ENCODE measurements at places on chromosomes 3 and 15. TPM values are rescaled to one million over a fixed set of nuclear protein-coding genes. Genes with fewer than 3 reads are reported as not detected.
A peak's percentile ranks its signal among the peaks of the same experiment; 100 is the strongest.

DNA sequence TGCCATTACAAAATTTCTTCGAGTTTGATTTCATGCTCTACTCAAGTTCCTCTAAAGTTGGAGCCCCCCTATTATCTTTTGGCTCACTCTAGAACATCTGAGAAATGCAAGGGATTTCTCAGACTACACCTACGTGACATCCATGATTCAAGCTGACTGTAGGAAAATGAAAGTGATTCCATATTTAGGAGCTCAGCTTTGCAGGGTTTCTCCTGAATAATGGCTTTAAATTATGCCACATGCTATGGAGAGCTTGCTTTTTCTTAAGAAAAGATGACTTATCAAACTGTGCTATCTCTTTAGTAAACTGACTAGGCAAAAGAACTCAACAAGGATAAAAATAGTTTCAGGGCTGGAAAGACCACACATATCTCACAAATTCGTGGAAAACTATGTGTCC, 292.1 kb downstream of the LSAMP start:
- no peak overlapping the region for H3K4me3 ChIP-seq
- no peak for DNase-seq
- no peaks in the 10 kb centered on the region for H3K27me3 ChIP-seq
- H3K4me1 ChIP-seq = no peaks in the 10 kb centered on the region
- H3K27ac ChIP-seq = no peak overlapping the region

GHSR gene
- total RNA-seq = not detected

GRCh38 chr3:143302638-143303171, 183.1 kb downstream of the CHST2 start:
- H3K4me1 ChIP-seq = peaks cover 36% of the 10 kb centered on the region
- H3K36me3 ChIP-seq = no peaks in the 10 kb centered on the region
- no peak overlapping the region for H3K4me3 ChIP-seq
- DNase-seq = no peak

PCYT1A gene
- total RNA-seq = 53.7 TPM

- H3K27me3 ChIP-seq = no peaks in the 10 kb centered on the region
- no peak overlapping the region for H3K4me3 ChIP-seq
- H3K27ac ChIP-seq = peak overlapping the region; percentile 57
- H3K36me3 ChIP-seq = peaks cover 10% of the 10 kb centered on the region
Observed at GRCh38 chr3:14435175-14436014, 33.0 kb downstream of the SLC6A6 start.

GRCh38 chr15:62708470-62708869, 334.1 kb upstream of the TPM1 start:
- no peak overlapping the region for H3K4me3 ChIP-seq
- no peak overlapping the region for H3K27ac ChIP-seq
- no peaks in the 10 kb centered on the region for H3K36me3 ChIP-seq
- no peaks in the 10 kb centered on the region for H3K27me3 ChIP-seq

DNA sequence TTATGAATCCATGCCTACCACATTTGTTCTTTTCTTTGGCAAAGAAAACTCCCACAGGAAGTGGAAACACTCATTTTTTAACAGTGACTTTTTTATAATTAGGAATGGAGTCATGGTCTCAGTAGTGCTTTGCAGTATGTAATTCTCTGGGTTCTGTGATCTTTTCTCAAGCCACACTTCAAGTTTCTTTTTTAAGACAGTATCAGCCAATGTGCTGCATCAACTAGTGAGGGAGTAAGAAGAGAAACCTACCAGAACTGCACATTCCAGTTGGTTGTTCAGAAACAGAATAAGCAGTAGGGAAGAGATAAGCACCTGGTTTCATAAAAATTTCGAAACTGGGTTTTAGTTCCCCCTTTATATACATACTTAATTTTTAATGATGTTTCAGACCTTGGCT, 126.3 kb downstream of the FOXB1 start:
- no peak overlapping the region for H3K4me3 ChIP-seq
- DNase-seq = no peak
- peaks cover 38% of the 10 kb centered on the region for H3K4me1 ChIP-seq

ACKR2 gene
- 0.44 TPM for total RNA-seq

FOXB1 gene
- total RNA-seq = 11.8 TPM

- H3K4me3 ChIP-seq = peak overlapping the region; percentile 20
- peaks cover 77% of the 10 kb centered on the region for H3K4me1 ChIP-seq
- peak overlapping the region; percentile 94 for H3K27ac ChIP-seq
- no peak for DNase-seq
- H3K36me3 ChIP-seq = peaks cover 55% of the 10 kb centered on the region
Observed at GRCh38 chr15:101187820-101188636, 63.8 kb downstream of the CHSY1 start.

POLG gene
- total RNA-seq = 131 TPM

TIMP4 gene
- total RNA-seq = 0.92 TPM

GRCh38 chr15:71781965-71782265, 28.4 kb upstream of the NR2E3 start:
- no peak overlapping the region for H3K4me3 ChIP-seq
- H3K27me3 ChIP-seq = peaks cover 5% of the 10 kb centered on the region
- H3K36me3 ChIP-seq = no peaks in the 10 kb centered on the region

- no peaks in the 10 kb centered on the region for H3K36me3 ChIP-seq
- H3K27ac ChIP-seq = no peak overlapping the region
- no peak for DNase-seq
- no peak overlapping the region for H3K4me3 ChIP-seq
- no peaks in the 10 kb centered on the region for H3K4me1 ChIP-seq
Observed at GRCh38 chr3:82353306-82354171, 592.1 kb upstream of the GBE1 start.

DNA sequence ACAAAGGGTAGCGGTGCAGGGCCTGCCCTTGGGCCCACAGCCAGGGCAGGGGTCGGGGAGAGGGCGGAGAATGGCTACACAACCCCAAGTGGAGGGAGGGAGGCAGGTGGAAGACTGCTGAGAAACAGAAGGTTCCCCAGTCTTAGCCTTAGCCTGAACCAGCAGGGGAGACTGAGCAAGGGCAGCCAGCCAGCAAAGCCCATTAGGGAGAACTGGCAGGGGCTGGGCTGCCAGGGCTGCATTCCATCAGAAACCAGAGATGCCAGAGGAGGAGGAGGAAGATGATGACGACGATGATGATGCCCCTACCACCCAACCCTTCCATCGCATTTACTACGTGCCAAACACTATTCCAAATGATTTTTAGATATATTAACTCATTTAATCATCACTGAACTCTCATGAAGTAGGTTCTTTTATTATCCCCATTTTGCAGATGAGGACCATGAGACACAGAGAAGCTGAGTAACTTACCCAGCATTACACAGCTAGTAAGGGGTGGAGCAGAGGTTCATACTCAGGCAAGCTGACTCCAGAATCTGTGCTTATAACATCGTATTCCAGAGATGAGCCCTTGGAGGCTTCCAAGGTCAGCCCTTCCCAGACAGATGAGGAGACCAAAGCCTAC, 8.7 kb downstream of the SEMA7A start:
- no peak for DNase-seq
- H3K27ac ChIP-seq = no peak overlapping the region
- no peaks in the 10 kb centered on the region for H3K27me3 ChIP-seq
- H3K4me1 ChIP-seq = peaks cover 41% of the 10 kb centered on the region
- H3K36me3 ChIP-seq = peaks cover 33% of the 10 kb centered on the region
- no peak overlapping the region for H3K4me3 ChIP-seq

GABRR3 gene
- not detected for total RNA-seq

DNA sequence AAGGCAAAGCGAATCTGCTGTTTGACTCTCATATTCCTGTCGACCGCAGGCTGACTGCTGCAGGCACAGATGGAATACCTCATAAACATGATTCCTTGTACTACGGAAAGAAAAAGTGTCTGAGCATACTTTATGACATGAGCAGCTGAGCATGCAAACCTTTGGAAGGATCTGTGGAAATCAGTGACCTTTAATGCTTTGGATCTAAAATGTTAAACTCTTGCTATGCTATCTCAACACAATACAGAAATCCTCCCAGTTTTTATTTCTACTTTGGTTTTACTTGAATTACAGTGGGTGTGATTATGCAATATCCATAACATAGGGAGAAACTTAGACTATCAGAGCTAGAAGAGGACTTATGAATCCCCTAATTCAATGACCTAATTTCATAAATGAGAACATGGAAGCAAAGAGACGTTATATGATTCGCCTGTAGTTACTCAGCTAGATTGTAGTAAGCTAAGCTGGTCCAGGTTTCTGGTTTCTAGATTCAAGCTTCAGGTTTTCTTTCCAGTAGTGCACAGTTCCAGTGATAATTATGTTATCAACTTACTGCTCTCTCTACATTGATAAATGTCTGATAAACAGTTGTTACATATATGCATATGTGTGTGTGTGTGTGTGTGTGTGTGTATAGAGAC, 127.6 kb upstream of the GBE1 start:
- H3K36me3 ChIP-seq = no peaks in the 10 kb centered on the region
- no peaks in the 10 kb centered on the region for H3K4me1 ChIP-seq
- no peaks in the 10 kb centered on the region for H3K27me3 ChIP-seq
- no peak overlapping the region for H3K4me3 ChIP-seq

GALNT15 gene
- total RNA-seq = not detected

Data from activated T-helper 2 cell treated with anti-CD3 and anti-CD28 coated beads, Interferon-gamma antibody, Interleukin-2, Interleukin-4, amounts not matched to agents 10 μg/mL and 5 μg/mL and 100 μg/mL, durations not matched to agents 14 hours and 24 hours and 36 hours (primary cell).